ENCODE measurements at places on chromosomes 16 and 17.

DNA sequence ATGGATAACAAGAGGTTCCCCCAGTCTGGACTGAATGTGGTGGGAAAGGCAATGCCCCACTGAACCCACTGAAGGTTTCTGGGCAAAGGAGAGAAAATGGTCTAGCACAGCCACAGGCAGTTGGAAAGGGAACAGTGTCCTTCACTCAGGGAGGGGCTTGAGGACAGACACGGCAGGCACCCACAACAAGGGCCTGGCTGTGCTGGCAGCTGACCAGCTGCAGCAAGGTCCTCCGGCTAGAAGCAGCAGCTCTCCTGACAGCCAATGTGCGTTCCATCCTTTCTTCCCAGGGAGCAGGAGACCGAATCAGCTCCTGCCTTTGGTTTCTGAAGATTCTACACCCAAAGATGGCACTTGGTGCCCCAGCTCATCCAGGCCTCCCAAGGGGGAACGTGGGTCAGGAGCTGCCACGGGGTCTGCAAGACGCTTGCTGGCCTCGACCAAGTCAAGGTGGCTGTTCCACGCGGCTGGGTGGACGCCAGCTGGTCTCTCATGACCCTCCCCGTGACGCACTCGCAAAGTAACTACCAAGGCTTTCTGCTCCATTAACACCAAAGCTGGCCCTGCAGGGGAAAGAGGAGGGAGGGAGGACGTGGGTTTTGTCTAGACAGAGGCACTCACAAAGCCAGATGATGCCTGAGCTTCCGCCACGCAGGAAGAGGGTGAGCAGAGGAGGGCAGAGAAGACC is 11.1 kb downstream of the ABR start:
- no peak for ATAC-seq

- peak; percentile 77 for ATAC-seq
These were observed 239.9 kb downstream of the PRKCA start for GRCh38 chr17:66542129-66542966.

DNA sequence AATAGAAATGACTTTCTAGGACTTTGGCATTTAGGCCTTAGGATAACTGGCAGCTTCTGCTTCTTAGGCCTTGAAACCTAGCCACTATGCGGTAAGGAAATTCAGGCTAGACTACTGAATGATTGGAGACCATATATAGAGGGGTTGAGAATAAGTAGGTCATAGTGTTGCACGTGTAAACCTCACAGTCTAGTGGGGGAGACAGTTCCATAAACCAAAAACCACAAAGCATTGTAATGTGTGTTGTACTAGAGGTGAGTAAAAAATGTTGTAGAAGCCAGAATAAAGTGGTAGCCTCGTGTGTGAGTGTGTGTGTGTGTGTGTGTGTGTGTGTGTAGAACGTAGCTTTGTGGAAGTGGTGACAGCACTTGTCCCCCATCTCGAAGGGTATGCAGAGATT is 188.5 kb downstream of the MAP2K6 start:
- no peak for ATAC-seq

- ATAC-seq, result no peak
These were observed 452 bp upstream of the E2F4 start for GRCh38 chr16:67191411-67191994.

- ATAC-seq, result no peak
These were observed 63.2 kb downstream of the NKD1 start for GRCh38 chr16:50611332-50611934.

- ATAC-seq, result peak; percentile 86
These were observed 17.9 kb downstream of the GOSR2 start for GRCh38 chr17:46940692-46941404.

GRCh38 chr16:30750201-30750600 is 2.0 kb downstream of the PHKG2 start:
- no peak for ATAC-seq

GRCh38 chr16:30131869-30132475 is 9.0 kb upstream of the MAPK3 start:
- ATAC-seq, result no peak

- ATAC-seq, result no peak
These were observed 26.2 kb downstream of the GPRC5B start for GRCh38 chr16:19858340-19859018.

DNA sequence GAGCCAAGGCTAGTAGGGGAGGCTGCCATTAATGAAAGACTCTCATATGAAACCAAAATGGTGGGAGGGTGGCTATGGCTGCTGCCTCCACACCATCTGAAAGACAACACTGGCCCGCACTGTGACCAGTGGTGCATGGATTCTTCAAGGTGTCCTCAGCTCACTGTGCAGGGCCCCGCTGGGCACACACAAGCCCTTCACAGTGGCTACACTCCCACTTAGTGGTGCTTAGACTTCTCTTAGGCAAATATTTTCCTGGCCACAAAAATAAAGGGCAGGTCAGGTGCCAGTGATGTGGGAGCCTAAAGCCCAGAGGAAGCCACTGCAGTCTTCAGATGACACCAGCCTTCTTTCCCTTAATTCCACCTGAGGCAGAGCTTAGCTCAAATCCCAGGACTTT is 38.1 kb upstream of the IRX3 start:
- no peak for ATAC-seq

DNA sequence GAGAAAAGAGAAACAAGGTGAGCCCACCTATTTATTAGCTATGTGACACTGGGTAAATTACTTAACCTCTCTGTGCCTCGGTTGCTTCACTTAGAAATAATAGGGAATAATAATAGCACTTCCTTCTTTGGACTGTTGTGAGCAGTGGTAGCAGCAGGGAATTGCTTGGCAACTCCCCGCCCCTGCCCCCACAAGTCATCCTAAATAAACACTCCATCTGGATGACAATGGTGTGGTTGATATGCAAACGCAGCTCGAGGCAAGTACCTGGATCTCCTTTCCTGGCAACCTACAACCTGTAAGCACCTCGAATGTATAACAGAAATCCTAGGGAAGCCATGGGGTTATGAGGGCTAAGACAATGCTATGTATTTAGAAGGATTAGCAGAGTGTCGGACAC is 9.1 kb downstream of the TEKT3 start:
- no peak for ATAC-seq

- no peak for ATAC-seq
These were observed at the start of gene CHRNB1 for GRCh38 chr17:7444682-7445618. Gene CHRNB1, plus strand, starts transcription at chr17:7445061. Its CDS starts 67 bp downstream, at chr17:7445128.

DNA sequence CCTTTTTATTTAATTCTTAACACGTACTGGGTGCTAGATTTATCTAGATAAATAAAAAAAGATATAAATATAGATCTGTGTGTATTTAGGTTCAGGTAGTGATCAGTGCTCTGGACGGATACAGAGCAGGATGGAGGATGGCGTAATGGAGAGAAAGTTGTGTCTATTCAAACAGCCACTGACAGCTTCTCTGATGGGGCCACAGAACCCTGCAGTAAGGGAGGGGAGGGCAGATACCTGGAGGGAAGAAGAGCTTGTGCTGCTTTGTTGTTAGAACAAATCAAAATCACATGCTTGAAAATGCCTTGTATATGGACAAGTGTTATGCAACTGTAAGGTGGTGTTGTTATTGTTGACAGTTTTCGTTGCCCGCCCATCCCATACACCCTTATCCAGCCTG is 170.2 kb downstream of the UTP18 start:
- ATAC-seq, result no peak

- peak; percentile 38 for ATAC-seq
These were observed 36.6 kb upstream of the TMEM132E start for GRCh38 chr17:34542700-34543336.

DNA sequence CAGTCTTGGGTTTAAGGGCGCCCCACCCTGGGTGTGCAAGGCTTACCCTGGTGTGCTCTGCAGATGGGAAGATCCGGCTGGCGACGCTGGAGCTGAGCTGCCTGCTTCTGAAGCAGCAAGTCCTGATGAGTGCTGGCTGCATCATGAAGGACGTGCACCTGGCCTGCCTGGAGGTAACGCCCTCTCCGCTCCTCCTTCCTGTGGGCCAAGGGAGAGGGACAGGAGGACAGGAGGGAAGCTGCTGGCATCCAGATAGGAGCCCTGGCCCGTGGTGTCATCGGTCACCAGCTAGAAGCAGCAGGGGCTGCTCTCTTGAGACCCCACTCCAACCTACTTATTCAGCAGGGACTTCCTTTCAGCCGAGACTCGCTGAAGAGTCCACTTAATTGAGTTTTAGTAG is 97.8 kb downstream of the CLEC16A start:
- ATAC-seq, result no peak

DNA sequence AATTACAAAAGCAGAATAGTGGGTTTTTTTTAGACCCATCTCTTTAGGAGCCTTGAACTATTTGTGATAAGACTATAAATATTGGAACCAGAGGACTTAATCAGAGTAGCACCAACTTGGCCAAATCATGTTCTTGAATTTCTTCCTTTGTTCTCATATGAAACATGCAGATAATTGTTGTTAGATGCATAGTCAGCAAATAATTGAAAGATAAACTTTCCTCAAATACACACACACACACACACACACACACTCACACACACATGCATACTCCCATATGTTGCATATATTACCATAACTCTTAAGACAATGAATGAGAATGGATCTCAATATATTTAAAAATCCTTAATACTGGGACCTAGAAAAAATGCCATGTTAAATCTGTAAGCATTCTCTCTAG is 310.4 kb downstream of the KCNJ2 start:
- ATAC-seq, result no peak

DNA sequence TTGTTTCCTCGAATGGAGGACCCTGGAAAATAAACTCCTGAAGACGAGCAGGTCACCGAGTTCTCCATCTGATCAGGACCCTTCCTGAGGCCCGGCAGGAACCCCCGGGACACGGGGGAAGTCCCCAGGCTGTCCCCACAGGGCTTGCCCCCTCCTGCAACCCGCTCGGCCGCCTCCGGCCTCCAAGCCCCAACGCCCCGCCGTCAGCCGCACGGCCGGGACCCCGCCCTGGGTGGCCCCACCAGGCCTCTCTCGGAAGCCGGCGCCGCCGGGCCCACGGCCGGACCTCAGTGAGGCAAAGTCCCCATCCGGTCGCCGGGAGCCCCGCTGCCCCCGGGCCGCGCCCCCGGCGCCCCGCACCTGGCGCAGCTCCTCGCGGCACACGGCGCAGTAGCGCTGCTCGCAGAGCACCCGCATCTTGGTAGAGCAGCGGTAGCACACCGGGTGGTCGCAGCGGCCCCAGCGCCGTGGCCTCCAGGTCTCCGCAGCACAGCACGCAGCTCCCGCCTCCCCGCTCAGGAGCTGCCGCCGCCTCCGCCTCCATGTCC is 383 bp downstream of the ZNF598 start:
- peak; percentile 31 for ATAC-seq

DNA sequence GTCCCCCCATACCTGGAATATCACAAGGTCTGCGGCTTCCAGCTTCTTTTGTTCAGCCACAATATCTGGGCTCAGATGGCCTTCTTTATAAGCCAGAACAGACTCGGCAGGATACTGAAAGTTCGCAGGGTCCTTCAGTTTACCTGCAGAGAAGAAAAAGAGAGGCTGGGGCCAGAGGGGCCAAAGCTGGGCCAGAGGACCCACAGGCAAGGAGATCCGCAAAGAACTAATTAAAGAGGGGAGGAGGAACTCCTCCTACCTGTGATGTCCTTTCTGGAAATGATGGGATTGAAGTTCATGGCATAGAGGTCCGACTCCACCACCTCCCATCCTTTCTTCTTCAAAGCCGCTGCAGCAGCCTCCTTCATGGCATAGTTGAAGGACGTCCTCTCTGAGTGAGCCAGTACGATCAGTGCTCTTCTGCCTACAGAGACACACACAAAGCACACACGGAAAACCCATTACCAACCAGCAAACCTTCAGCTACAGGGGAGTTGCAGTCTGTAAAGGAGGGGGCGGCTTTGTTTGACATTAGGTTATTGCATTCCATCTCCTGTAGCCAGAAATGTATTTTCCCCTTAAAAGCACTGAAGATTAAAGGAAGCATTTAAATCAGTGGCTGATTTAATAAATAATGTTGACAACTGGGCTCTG is 8.1 kb downstream of the NQO1 start:
- ATAC-seq, result no peak

DNA sequence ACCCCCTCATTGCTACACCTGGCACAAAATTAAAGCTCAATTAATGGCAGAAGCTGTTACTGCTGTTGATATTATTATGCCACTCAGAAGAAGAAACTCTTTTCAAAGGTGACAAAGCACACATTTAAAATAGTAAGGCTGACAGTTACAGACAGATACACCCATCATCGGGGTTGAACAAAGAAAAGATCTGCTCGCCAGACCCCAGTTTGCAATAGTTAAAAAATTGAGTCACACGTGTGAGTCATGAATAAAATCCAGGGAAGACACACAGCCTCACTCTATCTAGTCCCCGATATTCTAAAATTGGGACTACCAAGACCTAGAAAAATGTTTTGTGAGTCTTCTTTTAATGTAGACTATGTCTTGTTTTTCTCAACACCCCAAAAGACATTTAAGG is 330.0 kb upstream of the SOX9 start:
- no peak for ATAC-seq

DNA sequence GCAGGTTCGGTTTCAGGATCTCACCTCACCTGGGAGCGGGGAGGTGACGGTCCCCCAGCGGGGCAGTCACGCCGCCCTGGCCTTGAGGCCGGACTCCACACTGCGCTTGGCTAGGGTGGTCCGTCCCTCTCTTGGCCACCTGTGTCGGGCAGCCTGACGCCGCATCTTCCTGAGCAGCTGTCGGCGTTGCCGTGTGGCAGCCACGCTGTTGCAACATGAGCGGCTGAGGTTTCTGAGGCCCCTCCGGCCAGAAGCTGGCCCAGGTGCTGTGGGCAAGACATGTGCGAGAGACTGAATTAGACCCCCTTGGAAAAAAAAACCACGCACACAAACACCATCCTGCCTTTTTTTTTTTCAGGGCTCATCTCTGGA is 49.2 kb downstream of the IRF8 start:
- ATAC-seq, result peak; percentile 2

- ATAC-seq, result no peak
These were observed 13.0 kb downstream of the DCUN1D3 start for GRCh38 chr16:20887207-20887606.

DNA sequence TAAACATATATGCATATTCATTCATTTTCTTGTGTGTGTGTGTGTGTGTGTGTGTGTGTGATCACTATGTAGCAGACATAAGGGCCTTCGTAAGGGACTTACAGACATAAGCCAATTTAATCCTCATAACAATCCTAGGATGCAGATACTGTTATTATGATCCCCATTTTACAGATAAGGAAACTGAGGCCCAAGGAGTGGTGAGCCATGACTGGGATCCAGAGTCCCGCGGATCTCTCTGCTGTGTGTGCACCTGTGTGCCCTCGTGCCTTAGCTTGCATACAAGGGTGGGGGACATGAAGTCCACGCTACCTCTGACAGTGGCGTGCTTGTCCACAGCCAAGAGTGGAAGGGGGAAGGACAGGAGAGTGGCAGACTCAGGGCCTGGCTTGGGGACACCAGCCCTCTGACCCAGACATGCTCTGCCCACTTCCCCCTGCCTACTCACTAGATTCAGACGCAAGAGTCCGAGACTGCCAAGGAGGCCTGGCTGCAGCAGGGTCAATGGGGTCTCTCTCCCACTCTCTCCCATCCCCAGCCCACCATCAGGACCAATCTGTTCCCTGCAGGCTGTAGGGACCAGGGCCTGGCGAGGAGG is 9.8 kb upstream of the SMTNL2 start:
- ATAC-seq, result no peak
